Fibroblast of skin of left biceps (primary cell): ENCODE measurements at places on chromosomes 5 and 9.

GRCh38 chr5:120808135-120808534 lies 344.0 kb downstream of the PRR16 start:
- DNase-seq, result peak; percentile 16

GRCh38 chr9:122777935-122778627 lies 10.7 kb upstream of the OR5C1 start:
- no peak for DNase-seq

DNA sequence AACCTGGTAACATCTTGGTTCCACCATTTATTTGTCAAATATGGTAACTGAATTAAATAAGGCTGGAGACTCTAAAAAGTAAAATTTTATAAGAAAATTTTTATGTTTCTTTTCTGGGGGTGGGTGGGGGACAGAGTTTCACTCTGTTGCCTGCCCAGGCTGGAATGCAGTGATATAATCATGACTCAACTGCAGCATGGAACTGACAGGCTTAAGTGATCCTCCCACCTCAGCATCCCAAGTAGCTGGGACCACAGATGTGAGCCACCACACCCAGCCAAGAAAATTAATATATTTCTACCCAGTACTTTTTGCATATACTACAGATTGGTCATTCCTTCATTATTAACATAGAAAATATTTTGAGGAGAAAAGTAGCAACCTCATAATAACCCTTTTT lies 216.9 kb downstream of the DEPDC1B start:
- no peak for DNase-seq

GRCh38 chr5:24365406-24365805 lies 279.4 kb downstream of the CDH10 start:
- DNase-seq, result no peak

GRCh38 chr9:124733964-124734740 lies 37.0 kb downstream of the NR6A1 start:
- DNase-seq, result no peak

- DNase-seq, result no peak
Measured at GRCh38 chr5:141657404-141657803, 6.2 kb upstream of the FCHSD1 start.

DNA sequence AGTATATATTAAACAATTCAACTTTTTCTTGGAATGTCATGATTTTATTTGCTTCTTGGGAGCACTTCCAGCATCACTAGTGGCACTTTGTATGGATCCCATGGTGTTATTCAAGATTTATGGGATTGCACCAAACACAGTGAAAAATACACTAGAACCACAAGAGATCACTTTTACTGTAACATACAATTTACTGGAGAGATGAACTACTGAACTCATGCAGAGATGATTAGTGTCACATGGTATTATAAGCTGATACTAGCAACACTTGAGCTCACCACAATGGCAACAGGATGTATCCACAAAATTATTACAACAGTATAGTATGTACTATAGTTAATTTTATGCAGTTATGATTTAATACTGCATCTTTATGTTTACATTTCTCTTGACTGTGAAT lies 16.3 kb upstream of the SLC36A2 start:
- DNase-seq, result no peak

DNA sequence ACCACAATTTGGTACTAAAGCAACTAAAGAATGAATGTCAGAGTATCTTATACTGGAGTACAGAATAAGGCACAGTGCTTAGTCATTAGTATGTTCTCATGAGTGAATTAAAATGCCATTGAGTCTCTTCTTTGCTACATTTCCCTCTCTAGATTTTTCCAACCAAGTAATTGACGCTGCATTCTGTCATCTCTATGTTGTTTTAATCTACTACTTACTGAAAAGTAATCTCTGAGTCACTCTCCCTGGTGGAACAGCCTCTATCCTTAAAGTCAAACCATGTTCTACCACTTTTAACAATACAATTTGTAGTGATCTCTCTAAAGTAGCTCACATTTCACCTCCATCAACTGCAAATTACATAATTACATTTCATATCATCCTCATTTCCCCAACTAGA lies 495.1 kb downstream of the CDH18 start:
- DNase-seq, result no peak

DNA sequence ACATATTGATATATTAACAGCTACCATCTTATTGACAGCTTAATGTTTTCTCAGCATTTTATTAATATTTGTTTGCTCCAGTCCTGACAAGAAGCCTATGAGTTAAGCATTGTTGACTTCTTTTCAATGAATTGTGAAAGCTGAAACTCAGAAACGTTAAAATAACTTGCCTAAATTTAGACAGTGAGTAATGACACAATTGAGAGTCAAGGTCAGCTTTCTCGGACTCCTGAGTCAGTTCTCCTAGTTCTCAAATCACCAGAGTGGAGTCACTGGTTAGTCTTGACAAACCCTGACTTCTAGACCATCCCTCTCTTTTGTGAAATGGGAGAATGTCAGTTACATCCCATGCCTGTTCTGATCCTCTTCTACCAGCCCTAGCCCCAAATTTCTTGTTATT lies 222.7 kb upstream of the ACO1 start:
- DNase-seq, result no peak
